ENCODE measurements at places on chromosomes 2 and 18. TPM values are rescaled to one million over a fixed set of nuclear protein-coding genes. Genes with fewer than 3 reads are reported as not detected.

OR6B2 gene
- total RNA-seq: not detected

- no peak for DNase-seq
Observed at GRCh38 chr18:27582760-27583412, 397.8 kb upstream of the CHST9 start.

DNA sequence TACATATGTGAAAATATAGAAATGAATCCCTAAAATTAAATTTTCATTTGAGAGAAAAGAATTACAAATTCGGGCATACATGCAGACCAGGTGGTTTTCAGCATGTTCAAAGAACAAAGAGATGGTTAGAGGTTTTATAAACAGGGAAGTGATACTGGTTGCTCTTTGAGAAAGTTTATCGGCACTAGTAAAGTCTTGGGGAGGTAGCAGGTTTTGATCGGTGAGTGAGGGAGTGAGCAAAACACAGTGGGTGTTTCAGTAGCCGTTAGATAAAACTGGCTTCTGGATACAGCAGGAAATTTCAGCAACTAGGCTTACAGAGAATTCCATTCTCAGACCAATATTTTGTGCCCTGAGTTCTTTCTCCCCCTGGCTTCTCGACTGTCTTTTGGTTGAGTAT, 51.1 kb downstream of the DSC3 start:
- DNase-seq: no peak

DNA sequence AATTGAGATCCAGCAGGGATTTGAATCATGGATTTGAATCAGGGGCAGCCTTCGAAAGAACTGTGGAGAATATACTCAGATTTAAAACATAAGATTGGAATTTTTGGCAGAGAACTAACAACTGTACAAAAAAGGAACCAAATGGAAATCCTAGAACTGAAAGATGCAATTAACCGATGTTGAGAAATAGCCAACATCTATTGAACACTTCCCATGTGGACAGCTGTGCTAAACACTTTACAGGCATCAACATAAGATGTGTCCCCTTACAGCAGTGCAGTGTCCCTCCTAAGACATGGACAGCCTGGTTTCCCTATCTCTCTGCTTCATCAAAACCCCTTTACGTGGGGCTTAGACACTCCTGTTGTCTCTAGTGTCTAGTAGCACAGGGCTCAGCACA, 3.7 kb upstream of the IL1RN start:
- no peak for DNase-seq

GRCh38 chr2:154941379-154941778, 242.9 kb downstream of the KCNJ3 start:
- no peak for DNase-seq

GRCh38 chr18:77074431-77074830, 58.2 kb downstream of the MBP start:
- DNase-seq: no peak

DNA sequence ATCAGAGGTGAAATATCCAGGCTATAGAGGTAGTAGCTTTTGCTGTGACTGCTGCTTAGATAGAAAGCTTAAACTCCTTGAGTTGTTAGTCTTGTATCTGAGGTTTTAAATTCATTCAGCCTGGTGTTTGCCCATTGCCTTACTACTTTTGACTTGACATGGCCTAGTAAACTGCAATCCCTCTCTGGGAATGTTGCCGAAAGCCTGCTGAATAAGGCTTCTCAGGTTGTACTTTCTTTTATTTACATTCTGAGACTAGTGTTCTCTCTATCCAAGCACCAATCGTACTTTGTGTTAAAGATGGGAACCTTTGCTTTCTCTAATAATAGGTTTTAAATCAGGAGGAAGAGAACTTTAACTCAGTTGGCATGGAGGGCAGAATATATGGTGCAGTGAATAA, 357.6 kb upstream of the CWC22 start:
- DNase-seq: no peak

GRCh38 chr2:153478289-153479261, at the start of gene RPRM:
Gene RPRM (minus strand): TSS chr2:153478762. CDS start chr2:153478565, 197 bp downstream.
- peak; percentile 32 for DNase-seq

GRCh38 chr18:31100436-31101182, 1.6 kb downstream of the DSC2 start:
- no peak for DNase-seq

- DNase-seq: peak; percentile 99
Observed at GRCh38 chr2:9179572-9180201, 26.9 kb upstream of the ASAP2 start.

Data from fibroblast of the aortic adventitia (primary cell).